Hair follicular keratinocyte (primary cell): ENCODE measurements at places on chromosomes 1 and 21. TPM values are rescaled to one million over a fixed set of nuclear protein-coding genes. Genes with fewer than 3 reads are reported as not detected.

C4BPB gene
- total RNA-seq: not detected in 2 replicates

FOXO6 gene
- not detected in 2 replicates for total RNA-seq

CPTP gene
- 29.1 and 32.2 TPM in 2 replicates for total RNA-seq

RIMS3 gene
- total RNA-seq: 3.1 and 3.6 TPM in 2 replicates

GUCA2B gene
- not detected in 2 replicates for total RNA-seq

TNFRSF1B gene
- 1.3 TPM in 1 of 2 replicates, not detected in the other for total RNA-seq

RGS1 gene
- total RNA-seq: not detected in 2 replicates

MYOG gene
- total RNA-seq: not detected in 2 replicates
